ENCODE measurements at places on chromosomes 11 and 22. TPM values are rescaled to one million over a fixed set of nuclear protein-coding genes. Genes with fewer than 3 reads are reported as not detected.

GRCh38 chr11:102849311-102849710, 5.9 kb upstream of the MMP3 start:
- no peak for DNase-seq

- DNase-seq = no peak
These were observed 133.7 kb downstream of the BCR start for GRCh38 chr22:23313791-23314567.

GRCh38 chr11:3859373-3859881, 4.0 kb downstream of the STIM1 start:
- no peak for DNase-seq

DNA sequence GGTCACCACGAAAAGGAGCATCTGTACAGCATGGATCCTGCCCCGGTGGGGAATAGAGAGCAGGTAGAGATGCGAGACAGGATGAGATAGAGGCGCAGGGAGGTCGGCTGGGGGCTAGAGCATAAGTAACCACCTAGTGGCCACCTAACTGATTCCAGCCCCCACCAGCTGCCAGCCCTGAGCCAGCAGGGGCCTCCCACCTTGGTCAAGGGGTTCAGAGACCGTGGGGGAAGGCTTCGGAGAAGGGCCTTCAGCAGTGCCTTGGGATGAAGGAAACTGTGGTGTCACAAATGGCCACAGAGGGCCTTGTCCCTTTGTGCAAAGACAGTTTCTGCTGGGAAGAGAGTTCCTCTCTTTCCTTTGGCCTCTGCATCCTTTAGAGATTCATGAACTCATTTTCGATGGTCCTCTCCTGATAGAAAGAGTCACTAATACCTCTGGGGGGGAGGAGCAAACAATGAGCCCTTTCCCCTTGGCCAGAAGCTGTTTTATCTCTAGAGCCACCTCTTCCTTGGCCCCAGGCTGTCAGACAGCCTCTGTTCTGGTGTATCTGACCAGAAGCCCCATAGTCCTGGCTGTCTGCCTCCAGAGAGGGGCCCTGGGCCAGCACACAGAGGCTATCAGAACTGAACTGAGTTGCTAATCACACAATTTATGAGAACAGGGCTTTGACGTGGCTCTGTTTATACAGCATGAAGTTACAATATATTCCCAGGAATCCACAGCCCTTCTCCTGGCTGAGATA, 146.0 kb downstream of the PARVA start:
- DNase-seq = no peak

GRCh38 chr22:46376111-46376510, 40.6 kb downstream of the TRMU start:
- no peak for DNase-seq

Gene TMEM86A
- total RNA-seq = 2.5 TPM

Gene TMEM45B
- total RNA-seq = 30.8 TPM

Measured in CD4-positive, alpha-beta memory T cell (primary cell).